ENCODE measurements at places on chromosomes 6 and 20. TPM values are rescaled to one million over a fixed set of nuclear protein-coding genes. Genes with fewer than 3 reads are reported as not detected.
A peak's percentile ranks its signal among the peaks of the same experiment; 100 is the strongest.

DNA sequence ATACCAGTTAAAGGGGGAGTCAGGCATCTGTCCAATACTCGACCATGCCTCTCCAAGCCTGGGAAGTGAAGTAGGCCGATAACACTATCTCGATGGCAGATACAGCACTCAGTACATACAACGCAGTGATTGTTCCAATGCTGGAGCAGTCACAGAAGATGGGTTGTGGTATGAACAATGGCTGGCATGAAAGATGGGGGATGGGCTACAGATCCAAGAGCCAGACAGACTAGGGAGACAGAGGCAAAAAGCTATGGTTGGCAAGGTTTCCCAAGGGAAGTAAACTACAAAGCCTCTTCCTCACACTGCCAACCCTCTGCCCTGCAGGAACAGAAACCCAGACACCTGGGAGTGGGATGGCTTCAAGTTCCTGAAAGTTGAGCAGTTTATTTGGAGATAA, 19.2 kb downstream of the FKBP1A start:
- no peak for DNase-seq

GRCh38 chr6:31734247-31734820, 2.0 kb downstream of the CLIC1 start:
- no peak for DNase-seq

GRCh38 chr20:23403751-23404150, 17.5 kb downstream of the NAPB start:
- no peak for DNase-seq

GRCh38 chr6:41675992-41676391, 37.7 kb downstream of the MDFI start:
- DNase-seq: no peak

DEFB124 gene
- not detected for total RNA-seq

DNA sequence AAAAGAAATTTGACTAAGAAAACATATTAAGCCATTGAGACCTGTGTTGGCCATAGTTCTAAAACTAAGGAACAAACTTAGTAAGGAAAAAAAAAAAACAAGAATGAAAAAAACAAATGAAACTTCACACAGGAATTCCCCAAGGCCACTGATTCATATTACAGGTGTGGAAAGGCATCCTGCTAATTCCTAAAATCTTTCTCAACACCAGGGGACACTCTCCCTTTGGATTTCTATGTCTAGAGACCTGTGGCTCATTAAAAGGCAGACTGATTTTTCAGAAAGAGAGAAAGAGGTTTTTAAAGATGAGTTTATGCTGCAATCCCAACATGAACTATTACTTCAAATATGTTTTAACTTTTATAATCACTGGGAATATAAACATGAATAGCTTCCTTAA, at the start of gene OR12D1:
TSS of gene OR12D1 (plus strand) at position 341 of the 400 bp plus-strand sequence.
- no peak for DNase-seq

DNA sequence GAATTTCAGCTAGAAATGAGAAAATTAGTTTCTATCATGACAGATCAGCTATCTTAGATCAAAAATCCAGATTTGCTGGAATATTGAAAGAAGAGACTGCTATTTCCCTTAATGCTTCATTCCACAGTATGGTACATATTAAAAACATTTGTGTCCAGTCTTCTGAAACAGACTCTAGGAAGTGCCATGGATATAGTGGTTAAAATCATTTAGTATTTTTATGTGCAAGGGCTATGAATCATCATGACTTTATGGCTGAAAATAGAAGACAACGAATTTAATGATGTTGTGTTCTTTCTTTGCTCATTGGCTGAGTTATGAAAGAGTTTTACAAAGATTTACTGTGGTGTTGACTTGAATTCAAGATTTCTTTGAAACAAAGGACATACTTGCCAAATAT, 146.6 kb downstream of the ANKRD60 start:
- DNase-seq: no peak

GRCh38 chr6:35085359-35086281, 55.5 kb downstream of the TCP11 start:
- DNase-seq: no peak

DNA sequence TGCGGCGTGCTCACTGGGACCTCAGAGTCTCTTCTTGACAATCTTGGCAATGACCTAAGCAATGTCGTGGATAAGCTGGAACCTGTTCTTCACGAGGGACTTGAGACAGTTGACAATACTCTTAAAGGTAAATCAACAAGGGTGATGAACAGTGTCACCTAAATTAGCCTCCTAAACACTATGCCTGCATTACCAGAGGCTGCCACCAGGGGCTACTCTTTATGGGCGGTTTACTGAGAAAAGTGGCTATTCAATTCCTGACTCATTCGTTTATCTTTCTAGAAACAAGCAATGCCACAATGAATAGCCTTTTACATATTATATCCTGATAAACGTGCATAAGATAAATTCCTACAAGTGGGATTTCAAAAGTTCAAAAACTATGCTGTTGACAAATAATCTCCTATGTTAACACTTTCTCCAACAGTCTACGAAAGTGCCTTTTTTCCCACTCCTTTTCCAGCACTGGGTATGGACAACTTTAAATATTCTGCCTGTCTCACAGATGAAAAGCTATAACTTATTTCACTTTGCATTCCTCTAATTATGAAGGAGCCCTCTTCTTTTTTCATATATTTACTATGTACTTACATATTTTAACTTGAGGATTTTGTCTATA, 1.3 kb downstream of the BPIFA2 start:
- DNase-seq: peak; percentile 32

SGK2 gene
- 0.59 TPM for total RNA-seq

PHIP gene
- total RNA-seq: 26.8 TPM

ABHD16B gene
- not detected for total RNA-seq

- DNase-seq: no peak
Measured at GRCh38 chr20:47353692-47354463, 2.6 kb downstream of the ZMYND8 start.

NCOA7 gene
- 58.8 TPM for total RNA-seq

MOG gene
- not detected for total RNA-seq
